ENCODE measurements at places on chromosomes 2 and 18.

DNA sequence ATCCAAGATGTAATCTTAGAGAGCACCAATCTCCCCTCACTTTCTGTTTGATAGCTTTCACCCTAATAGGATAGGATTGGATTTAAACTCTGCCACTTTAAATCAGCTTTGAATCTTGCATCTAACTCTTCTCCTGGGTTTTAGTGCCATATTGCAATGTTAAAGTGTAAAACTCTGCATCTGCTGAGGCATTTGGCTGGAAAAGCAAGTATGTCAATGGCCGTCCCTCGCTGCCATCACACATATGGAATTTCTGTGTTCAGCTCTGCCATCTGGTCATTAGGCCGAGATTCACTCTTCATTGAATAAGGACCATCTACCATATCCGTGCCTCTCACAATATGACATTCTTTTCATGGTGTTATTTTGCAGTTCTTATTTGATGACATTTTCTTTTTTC, 728.1 kb upstream of the PIK3C3 start:
- no peak for DNase-seq

GRCh38 chr2:9908639-9909038, 42.9 kb upstream of the GRHL1 start:
- no peak for DNase-seq

- no peak for DNase-seq
Observed at GRCh38 chr2:120637847-120638246, 97.8 kb upstream of the GLI2 start.

- DNase-seq: no peak
Observed at GRCh38 chr2:110832740-110833139, 100.4 kb downstream of the ACOXL start.

DNA sequence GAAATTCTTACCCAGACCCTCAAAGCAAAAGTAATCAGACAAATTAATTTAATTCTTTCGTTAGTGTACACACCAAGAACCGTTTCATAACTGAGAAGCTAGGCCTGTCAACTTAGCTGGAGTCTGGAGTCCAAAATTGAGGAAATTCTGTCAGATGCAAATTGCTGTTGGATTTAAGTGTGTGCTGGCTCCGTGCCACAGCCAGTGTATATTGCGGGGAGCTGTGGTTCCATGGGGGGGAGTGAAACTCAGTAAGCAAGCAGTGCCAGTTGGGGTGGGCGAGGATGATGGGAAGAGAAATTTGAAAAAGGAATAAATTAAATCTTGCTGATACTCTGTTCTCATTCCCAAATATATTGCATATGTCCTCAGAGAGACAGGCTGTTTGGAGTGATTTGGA, 4.0 kb downstream of the ARPC2 start:
- no peak for DNase-seq

- no peak for DNase-seq
Observed at GRCh38 chr2:237422309-237422708, 8.3 kb upstream of the COL6A3 start.

DNA sequence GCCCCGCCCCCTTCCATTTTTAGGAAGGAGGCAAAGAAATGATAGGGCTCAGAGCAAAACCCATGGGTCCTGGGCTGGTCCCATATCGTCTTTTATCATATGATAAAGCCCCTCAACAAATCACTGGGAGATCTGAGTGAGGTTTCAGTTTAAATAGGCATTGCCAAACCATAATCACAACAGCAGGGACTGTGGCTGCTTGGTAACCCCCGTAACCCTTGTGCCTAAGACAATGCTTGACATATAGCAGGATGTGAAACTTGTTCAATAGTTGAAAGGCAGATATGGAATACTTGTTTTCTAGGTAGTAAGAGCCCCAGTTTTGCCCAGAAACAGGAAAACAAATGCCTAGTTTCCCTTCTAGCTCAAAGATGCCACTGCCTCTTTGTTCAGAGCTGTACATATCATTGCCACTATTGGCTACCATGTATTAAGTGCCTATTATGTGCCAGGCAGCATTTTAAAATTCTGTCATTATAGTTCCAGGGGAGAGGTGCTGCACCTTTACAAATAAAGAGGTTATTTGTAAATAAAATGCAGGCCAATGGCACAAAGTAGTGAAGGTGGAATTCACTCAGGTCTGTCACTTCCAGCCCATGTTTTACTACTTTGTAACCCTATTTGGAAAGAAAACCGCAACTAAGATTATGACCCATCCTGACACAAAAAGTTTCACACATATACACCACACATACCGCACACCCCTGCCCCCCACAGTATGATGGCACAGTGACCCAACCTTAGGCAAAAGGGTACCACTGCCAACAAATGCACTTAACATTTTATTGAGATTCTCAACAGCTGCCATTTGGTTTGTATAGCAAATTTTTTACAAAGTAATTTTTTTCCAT, 14.2 kb downstream of the NAGK start:
- no peak for DNase-seq

DNA sequence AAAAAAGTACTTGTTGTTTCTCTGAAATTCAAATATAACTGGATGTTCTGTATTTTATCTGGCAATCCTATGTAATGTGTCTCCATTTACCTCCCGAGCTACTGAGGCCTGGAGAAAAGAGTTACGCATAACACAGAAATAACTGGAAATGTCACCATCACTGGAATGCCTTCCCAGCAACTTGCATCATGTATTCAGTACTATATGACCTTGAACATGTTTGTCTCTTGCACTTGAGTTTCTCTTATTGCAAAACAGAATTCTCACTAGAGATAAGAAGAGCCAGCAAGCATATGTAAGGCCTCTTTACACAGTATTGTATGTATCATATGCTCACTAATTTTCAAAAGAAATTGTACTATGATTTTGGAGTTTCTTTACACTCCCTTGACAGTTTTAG, 99.6 kb upstream of the CTAGE1 start:
- DNase-seq: no peak

DNA sequence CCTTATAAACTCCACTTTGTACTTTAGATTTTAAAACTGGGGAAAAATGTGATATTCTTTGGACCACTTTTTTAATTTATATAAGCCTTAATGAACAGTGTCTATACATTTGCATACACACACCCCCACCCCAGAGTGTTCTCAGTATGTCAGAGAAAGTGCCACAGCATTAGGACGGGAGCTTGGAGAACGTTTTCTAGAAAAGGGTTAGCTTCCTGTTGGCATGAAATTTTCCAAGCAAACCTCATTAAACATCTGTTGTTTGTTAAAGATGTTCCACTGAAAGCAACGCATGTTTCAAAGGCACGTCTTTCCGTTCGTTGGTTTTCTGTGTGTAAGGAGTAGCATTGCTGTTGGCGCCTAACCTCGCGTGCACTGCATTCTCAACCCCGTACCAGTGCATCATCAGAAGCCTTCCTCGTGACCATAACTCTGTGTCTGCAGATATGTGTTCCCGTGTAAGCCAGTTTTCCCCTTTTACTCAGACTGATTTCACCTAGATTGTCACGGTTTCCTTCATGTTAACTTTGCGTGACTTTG, 228.5 kb downstream of the ALPK2 start:
- no peak for DNase-seq

- DNase-seq: no peak
Observed at GRCh38 chr2:231575612-231576256, 16.9 kb upstream of the TEX44 start.

GRCh38 chr2:204449977-204450376, 95.3 kb upstream of the PARD3B start:
- DNase-seq: no peak

DNA sequence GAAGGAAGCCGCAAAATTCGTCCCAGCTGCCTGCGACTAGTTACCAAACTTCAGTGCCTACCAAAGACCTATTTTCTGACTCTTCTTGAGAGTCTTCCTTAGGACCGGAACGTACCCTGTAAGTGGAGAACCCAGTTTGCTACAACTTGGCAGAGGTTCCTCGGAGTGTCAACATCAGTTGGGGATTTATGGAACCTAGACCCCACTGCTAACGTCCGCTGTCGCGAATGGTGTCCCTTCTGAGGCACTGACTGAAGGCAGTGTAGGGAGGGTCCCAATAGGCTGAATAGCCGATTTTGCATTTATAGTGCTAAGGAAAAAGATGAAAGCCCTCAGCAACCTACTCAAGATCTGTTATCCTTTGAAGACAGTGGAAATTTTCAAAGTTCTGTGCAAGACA, 568 bp upstream of the STK17B start:
- DNase-seq: no peak

GRCh38 chr2:228689053-228689452, 507.6 kb upstream of the SPHKAP start:
- DNase-seq: no peak

DNA sequence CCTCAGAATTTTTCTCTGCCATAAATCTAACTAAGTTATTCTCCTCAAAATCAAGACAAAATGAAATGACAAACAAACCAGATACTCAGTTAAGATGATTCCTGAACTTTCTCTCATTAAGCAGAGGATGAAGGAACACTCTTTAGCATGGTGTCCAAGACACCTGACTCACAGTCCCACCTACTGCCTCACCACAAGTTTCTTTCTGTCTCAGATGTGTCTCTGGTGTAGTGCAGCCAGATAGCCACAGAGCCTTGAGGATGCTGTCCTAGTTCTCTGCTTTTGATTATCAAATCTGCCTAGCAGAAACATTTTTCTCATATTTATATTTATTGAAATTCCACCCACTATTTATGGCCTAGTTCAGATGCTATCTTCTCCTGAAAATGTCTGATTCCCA, 103.6 kb upstream of the TMEM200C start:
- no peak for DNase-seq

DNA sequence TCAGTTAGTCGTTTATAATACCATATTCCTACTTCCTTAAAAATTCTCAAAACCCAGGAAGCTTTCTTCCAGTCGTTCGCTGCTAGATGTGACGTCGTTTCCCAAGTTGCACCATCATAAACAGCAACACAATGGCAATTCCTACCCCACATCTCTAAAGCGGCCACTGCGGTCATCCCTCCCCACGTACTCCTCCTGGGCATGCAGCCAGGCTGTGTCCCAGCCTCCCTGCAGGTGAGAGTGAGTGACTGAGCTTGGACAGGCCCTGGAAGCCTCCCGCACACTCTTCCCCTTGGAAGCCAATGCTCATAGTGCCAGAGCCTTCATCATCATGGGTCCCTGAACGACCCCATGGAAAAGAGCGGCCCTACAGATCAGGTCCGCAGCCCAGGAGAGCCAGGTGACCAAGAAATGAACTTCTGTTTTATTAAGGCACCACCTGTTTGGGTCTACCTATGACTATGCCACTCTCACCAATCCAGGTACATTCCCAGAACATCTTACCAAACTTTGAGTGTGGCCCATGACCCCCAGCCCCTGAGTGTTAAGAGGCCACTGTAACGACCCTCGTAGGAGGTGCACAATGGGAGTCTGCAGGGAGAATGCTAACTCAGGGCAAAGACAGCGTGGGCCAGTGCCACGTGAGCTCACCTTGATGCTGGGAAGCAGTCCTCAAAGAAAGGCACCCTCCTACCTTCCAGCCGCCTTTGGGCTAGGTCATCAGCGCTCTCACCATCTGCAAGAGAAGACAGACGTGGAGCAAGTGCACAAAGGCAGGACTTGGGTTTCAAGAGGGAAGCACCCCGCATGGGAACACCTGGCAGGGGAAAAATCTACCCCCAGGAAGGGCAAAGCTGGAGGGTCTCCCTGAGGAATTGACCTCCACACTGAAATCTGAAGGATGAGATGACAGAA, 74.7 kb upstream of the RAB6C start:
- DNase-seq: no peak

DNA sequence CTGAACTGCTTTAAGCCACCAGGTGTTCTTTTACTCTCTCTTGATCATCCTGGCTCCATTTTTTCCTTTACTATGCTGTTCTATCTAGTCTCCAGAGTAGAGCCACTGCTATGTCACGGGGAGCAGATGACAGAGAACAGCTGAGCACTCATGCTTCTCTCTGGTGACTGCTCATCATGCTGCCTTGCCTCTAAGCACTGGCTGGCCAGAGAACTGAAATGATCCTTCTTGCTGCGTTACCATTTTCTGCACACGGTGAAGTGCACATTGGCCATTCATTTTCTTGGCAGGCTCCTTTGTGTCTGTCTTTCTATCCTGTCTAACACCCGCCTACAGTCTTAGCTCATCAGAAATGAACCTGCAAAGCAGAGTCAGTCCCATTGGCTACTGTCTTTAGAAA, 86.0 kb downstream of the KCTD1 start:
- no peak for DNase-seq

- DNase-seq: no peak
Observed at GRCh38 chr2:141968433-141968832, 162.4 kb downstream of the LRP1B start.

GRCh38 chr2:154670083-154670482, 28.4 kb upstream of the KCNJ3 start:
- no peak for DNase-seq

DNA sequence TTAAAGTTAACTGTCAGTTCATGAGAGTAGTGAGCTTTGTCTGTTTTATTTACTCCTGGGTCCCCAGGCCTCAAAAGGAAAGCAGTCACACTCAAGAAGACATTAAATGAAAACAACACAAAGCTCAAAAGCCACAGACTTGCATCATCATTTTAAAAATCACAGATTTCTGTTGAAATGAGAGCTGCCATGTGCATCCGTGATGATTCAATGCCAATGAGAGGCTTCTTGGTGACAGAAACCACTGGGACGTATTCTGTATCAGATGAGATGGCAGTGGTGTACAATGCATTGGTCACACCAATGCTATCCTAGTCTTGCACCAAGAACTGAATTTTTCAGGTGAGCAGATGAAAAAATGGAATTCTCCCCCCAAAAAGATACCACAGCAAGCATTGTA, 204.8 kb downstream of the ANAPC1 start:
- no peak for DNase-seq

DNA sequence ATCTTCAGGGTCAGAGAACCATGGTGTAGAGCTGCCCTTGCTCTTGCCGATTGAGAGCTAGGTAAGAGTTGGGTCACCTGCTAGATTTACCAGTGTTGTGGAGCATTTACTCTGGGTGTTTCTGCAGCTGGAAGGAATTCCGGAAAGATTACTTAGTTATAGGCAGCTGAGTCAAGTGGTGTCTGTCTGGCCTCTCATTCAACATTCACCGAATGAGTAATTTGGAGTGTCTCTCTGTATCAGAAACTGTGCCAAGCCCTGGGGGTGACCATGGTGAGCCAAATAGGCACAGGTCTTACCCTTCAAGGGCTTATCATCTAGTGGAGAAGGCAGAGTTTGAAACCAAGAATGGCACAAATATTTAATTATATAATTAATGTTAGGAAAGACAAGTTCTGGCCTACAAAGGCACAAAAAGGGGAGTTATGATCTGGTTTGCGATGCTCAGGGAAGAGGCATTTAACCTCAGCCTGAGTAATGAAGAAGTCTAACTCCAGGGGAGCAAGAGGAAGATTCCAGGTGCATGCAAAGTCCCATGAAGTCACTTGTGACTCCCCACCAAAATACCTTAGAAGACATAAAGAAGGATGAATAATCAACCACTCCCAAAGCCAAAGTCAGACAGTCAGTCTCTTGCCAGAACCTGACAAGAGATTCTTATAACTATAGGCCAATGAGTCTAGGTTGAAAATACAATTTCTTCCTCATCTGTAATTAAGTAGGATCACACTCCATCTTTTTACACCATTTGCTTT, 12.5 kb downstream of the SETBP1 start:
- no peak for DNase-seq

GRCh38 chr2:200373973-200374416, 67.5 kb downstream of the SPATS2L start:
- no peak for DNase-seq

All from GM19239 (cell line).